Hepatocyte (in vitro differentiated cells): ENCODE measurements at places on chromosomes 5 and 9.

DNA sequence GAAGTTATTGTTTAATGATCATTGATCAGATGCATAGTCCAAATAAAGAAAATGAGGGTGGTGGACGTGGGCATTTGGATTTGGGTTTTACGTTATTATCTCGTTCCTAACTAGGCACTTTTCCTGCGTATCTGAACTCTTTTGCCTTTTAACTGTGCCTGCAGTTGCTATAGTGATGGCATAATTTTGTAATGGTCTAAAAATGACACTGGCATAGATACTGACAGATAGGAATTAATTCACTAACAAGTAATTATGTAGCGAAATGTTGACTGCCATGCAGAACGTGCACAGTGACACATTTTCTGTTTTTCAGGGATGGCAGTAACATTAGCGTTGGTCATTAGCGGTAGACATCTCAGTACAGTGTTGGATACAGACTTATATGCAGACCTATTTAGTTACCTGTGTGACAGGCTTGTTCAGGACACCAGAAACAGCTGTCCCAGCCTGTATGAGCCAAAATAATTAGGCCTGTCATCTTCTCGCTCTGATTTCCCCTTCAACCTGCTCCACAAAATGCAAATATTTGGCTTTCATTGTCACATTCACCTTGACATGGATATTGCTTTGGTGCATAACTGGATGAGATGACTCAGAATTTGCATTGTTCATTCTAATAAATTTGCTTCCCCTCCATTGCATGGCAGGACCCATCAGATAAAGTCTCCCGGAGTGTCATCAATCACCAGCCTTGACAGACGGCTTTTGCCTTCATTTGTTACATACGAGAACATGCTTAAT, 413.3 kb upstream of the IRX1 start:
- no peak for DNase-seq
- no peak overlapping the region for H3K27ac ChIP-seq
- H3K4me1 ChIP-seq: no peaks in the 10 kb centered on the region
- H3K27me3 ChIP-seq: peaks cover 4% of the 10 kb centered on the region
- H3K36me3 ChIP-seq: no peaks in the 10 kb centered on the region

DNA sequence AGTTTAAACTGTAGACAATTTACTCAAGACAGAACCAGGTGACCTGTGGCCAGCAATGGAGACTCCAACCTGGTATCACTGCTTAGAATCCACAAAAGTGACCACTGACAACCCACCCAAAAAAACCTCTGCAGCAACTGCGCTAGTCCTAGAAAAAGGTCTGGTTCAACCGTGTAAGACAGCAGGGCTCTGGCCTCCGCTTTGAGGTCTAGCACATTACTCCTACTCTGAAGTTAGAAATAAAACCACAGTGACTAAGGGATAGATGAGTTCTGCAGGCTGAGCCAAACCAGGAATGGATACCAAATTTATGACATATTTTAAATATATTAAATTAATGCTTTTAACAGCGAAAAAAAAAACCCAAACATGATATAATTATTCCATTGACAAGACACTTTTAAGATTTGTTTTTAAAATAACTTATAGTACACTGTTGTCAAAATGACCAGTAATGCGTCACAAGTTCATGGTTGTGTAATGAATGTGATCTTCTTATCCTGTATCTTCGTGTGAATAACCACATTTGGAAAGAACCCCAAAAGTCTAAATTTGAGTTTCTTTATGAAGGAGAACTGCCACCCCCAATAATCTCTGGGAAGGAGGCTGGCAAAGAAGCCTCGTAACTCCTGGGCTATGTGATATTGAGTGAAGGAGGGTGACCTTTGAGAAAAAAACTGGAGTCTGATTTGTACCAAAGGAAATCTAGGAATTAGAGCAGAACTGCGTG, 101.9 kb upstream of the SLC44A1 start:
- no peak for DNase-seq
- H3K4me1 ChIP-seq: peaks cover 7% of the 10 kb centered on the region
- no peaks in the 10 kb centered on the region for H3K27me3 ChIP-seq
- no peak overlapping the region for H3K27ac ChIP-seq

GRCh38 chr9:8905731-8906130, 1106.2 kb upstream of the DMAC1 start:
- no peaks in the 10 kb centered on the region for H3K27me3 ChIP-seq
- H3K4me3 ChIP-seq: no peak overlapping the region
- DNase-seq: no peak
- H3K27ac ChIP-seq: no peak overlapping the region

GRCh38 chr9:127209948-127210640, 54.5 kb upstream of the GARNL3 start:
- H3K4me3 ChIP-seq: no peak overlapping the region
- no peaks in the 10 kb centered on the region for H3K27me3 ChIP-seq
- no peaks in the 10 kb centered on the region for H3K4me1 ChIP-seq
- DNase-seq: no peak

DNA sequence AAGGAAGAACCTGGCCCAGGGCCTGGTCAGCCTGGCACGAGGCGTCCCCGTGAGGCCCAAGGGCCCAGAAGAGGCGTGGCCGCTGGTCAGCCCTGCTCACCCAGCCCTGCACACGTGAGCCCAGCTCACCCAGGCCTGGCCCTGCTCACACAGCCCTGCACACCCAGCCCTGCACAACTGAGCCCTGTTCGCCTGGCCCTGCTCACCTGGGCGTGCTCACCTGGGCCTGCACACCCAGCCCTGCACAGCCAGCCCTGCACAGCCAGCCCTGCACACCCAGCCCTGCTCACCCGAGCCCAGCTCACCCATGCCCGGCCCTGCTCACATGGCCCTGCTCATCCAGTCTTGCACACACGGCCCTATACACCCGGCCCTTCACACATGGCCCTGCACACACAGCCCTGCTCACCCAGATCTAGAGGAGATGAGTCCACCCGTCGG, 2.1 kb downstream of the ZDHHC11 start:
- no peak overlapping the region for H3K4me3 ChIP-seq
- no peaks in the 10 kb centered on the region for H3K4me1 ChIP-seq
- H3K36me3 ChIP-seq: no peaks in the 10 kb centered on the region

DNA sequence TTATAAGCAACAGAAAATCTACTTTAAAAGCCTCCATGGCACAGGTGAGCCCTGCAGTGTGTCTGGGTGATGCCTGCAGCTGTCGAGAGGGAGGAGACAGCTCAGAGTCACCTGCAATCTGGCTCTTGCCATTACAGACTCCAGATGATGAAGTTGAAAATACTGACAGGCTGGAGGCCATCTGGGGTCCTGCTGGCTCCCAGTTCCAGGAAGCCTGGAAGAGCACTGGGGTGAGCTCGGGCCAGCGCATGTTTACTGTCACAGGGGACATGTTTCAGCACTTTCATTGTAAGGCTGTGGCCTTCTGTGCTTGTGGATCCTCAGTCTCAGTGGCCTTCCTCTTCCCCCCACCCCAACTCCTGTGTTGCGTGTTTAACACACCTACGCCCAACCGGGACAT, 28.4 kb downstream of the CEL start:
- no peak overlapping the region for H3K27ac ChIP-seq
- no peak for DNase-seq
- no peaks in the 10 kb centered on the region for H3K27me3 ChIP-seq
- no peaks in the 10 kb centered on the region for H3K36me3 ChIP-seq
- no peaks in the 10 kb centered on the region for H3K4me1 ChIP-seq

GRCh38 chr5:82416512-82416911, 138.4 kb upstream of the RPS23 start:
- no peak overlapping the region for H3K4me3 ChIP-seq
- no peaks in the 10 kb centered on the region for H3K36me3 ChIP-seq
- no peak for DNase-seq

- H3K27me3 ChIP-seq: no peaks in the 10 kb centered on the region
- no peak overlapping the region for H3K4me3 ChIP-seq
- H3K36me3 ChIP-seq: no peaks in the 10 kb centered on the region
These were observed 1829.9 kb downstream of the EFNA5 start for GRCh38 chr5:105840800-105841199.

GRCh38 chr9:76657265-76657664, 107.0 kb upstream of the PCA3 start:
- no peak overlapping the region for H3K4me3 ChIP-seq
- H3K27ac ChIP-seq: no peak overlapping the region
- no peaks in the 10 kb centered on the region for H3K36me3 ChIP-seq
- no peak for DNase-seq

- no peak for DNase-seq
- H3K36me3 ChIP-seq: no peaks in the 10 kb centered on the region
These were observed 116.7 kb downstream of the PPP2R2B start for GRCh38 chr5:146761811-146762210.

GRCh38 chr5:102313912-102314311, 17.8 kb upstream of the SLCO4C1 start:
- no peak overlapping the region for H3K4me3 ChIP-seq
- no peaks in the 10 kb centered on the region for H3K4me1 ChIP-seq
- no peak for DNase-seq
- no peaks in the 10 kb centered on the region for H3K36me3 ChIP-seq

- no peak overlapping the region for H3K27ac ChIP-seq
- no peaks in the 10 kb centered on the region for H3K36me3 ChIP-seq
- no peak overlapping the region for H3K4me3 ChIP-seq
- DNase-seq: no peak
- H3K4me1 ChIP-seq: no peaks in the 10 kb centered on the region
These were observed 163.7 kb downstream of the ROR2 start for GRCh38 chr9:91786132-91786896.

DNA sequence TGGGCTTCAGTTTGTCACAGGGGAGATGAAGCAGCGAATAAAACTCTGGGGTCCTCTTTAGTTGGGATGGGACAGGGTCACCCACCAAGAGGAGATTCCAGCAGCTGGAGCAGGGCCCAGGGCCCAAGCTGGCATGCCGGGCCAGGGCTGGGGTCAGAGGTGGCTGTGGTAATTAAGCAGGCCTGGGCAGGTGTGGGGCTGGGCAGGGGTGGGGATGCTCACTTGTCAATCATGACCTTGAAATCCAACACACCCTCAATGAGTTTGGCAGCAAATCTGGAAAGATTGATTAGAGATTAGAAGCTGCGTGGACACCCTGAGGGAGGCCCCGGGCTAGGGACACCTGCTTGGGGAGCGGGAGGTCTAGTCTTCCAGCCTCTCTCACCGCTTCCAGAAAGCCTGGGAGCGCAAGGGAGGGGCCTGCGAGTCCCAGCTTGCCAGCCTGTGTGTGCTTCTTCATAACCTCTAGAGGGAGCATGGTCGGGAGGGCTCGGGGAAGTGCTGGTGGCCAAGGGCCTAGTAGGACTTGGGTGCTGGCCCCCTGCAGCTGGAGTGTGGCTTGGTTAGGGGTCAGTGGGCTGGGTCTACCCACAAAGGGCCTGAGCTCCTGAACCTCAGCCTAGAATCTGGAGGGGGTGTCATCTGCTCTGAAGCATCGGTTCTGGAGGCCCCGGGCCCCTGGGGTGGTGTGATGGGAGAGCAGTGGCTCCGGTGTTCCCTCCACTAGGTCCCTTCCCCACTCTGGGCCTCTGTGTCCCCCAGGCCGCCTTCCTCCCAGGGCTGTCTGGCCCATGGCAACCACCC, 7.6 kb downstream of the CRAT start:
- H3K27me3 ChIP-seq: no peaks in the 10 kb centered on the region
- no peaks in the 10 kb centered on the region for H3K36me3 ChIP-seq
- no peak overlapping the region for H3K27ac ChIP-seq

GRCh38 chr5:109962882-109963603, 273.3 kb downstream of the MAN2A1 start:
- H3K36me3 ChIP-seq: no peaks in the 10 kb centered on the region
- H3K27me3 ChIP-seq: no peaks in the 10 kb centered on the region
- H3K27ac ChIP-seq: no peak overlapping the region
- H3K4me1 ChIP-seq: no peaks in the 10 kb centered on the region

- peak; percentile 66 for DNase-seq
- H3K27me3 ChIP-seq: no peaks in the 10 kb centered on the region
- peak overlapping the region; percentile 52 for H3K27ac ChIP-seq
- no peaks in the 10 kb centered on the region for H3K36me3 ChIP-seq
These were observed 244.3 kb downstream of the PDE4D start for GRCh38 chr5:59648949-59649921.

- peaks cover 9% of the 10 kb centered on the region for H3K4me1 ChIP-seq
- H3K36me3 ChIP-seq: no peaks in the 10 kb centered on the region
- H3K27ac ChIP-seq: peak overlapping the region; percentile 54
- H3K27me3 ChIP-seq: no peaks in the 10 kb centered on the region
- no peak overlapping the region for H3K4me3 ChIP-seq
These were observed 81.9 kb upstream of the FREM1 start for GRCh38 chr9:14992081-14992480.

DNA sequence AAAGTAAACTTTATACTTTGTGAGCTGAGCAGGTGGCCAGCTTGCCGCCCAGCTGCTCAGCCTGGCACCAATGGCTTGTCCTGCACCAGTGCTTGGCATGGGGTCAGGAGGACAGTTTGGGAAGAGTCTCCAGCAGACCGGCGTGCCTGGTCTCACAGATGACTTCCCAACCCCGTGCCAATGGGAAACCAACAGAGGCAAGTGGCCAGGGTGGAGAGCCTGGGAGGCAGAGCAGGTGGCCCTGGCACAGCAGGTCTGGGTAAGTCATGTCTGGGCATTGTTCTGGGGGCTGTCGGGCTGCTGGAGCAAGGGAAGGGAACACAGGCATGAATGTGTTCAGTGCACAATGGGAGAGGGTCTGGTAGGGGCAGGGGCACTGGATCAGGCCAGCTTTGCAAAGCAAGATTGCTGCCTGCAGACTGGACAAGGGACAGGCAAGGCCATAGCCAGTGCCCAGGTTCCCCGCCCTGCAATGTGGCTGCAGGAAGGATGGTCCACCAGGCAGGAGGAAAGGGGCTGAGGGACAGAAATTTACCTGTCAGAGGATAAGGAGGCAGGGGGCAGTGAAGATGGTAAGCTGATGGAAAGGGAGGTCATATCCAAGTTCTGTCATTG, 76.2 kb upstream of the ALDH1B1 start:
- DNase-seq: no peak
- H3K4me3 ChIP-seq: no peak overlapping the region
- no peak overlapping the region for H3K27ac ChIP-seq
- H3K4me1 ChIP-seq: peaks cover 23% of the 10 kb centered on the region

GRCh38 chr5:11992518-11992917, 88.3 kb upstream of the CTNND2 start:
- no peaks in the 10 kb centered on the region for H3K36me3 ChIP-seq
- no peak overlapping the region for H3K4me3 ChIP-seq
- H3K27me3 ChIP-seq: no peaks in the 10 kb centered on the region
- DNase-seq: no peak
- H3K27ac ChIP-seq: no peak overlapping the region

GRCh38 chr5:138110266-138110963, 26.6 kb downstream of the WNT8A start:
- H3K27ac ChIP-seq: no peak overlapping the region
- H3K4me1 ChIP-seq: no peaks in the 10 kb centered on the region
- no peaks in the 10 kb centered on the region for H3K36me3 ChIP-seq
